NCI-H146 (cell line): ENCODE measurements at places on chromosomes 13 and 19.

DNA sequence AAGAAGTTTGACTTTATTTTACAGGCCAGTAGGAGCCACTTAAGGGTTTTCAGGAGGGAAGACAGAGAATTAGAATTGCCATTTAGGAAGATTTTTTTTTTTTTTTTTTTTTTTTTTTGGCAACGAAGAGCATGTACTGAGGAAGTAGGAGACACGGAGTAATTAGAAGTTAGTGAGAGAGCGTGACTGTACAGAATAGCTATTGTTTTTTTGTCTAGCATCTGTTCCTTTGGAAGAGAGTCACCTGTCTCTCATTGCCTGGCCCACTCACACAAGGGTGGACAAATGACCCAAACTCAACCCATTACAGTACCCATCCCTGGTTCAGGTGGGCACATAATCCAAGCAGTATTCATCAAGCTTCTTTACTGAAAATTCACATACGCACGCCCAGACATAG lies 166.7 kb downstream of the LACC1 start:
- no peak for DNase-seq

DNA sequence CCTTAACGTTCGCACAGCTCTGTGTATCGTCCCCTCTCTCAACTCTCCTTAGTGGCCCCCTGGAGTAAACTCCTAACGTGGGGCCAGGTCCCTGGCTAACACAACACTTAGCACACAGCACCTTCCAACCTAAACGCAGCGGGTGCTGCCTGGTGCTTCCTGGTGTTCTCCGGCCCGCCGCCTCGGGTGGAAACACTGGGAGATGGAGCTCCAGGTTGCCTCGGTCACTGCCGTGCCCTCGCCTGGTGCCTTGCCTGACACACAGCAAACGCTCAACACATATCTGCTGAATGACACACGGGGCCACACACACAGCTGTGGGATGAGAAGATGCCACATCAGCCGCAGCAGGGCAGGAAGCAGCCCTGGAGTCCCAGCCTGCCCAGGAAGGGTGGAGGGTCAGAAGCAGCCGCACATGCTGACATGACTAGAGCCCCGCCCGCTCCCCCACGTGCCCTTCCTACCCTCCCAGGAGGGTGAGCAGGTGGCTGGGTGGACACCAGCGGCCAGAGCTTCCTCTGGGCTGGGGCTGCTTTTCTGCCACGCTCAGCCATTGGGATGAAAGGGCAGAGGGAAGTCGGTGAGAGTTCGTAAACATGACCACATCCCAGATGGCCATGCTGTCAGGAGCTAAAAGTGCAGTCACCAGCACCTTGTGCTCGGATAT lies 6.6 kb downstream of the PEPD start:
- DNase-seq: no peak

DNA sequence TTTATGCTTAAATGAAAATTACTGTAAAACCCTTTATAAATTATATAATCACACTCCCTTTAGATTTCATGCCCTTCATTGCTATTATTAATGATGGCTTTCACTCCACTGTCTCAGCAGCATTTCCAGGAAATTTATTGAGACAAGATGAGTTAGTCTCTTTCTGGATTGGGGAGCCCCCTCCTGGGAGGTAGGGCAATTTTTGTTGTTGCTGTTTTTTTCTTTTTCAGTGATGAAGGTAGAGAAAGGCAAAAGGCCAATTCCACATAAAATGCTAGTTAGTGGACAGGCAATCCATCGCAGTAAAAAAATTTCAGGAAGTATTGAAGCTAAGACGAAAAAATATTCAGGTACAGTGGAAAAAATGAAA lies 80.2 kb downstream of the TEX26 start:
- no peak for DNase-seq

DNA sequence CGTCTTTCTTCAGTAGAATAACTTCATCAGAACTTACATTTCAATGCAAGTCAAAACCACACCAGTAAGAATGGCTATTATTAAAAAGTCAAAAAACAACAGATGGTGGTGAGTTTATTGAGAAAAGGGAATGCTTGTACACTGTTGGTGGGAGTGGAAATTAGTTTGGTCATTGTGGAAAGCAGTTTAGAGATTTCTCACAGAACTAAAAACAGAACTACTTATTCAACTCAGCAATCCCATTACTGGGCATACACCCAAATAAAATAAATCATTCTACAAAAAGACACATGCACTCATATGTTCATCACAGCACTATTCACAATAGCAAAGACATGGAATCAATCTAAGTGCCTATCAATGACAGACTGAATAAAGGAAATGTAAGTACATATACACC lies 231.2 kb downstream of the NHLRC3 start:
- no peak for DNase-seq

GRCh38 chr13:83332751-83333150 lies 549.5 kb downstream of the SLITRK1 start:
- DNase-seq: no peak

GRCh38 chr13:27854606-27855005 lies 62.3 kb downstream of the GSX1 start:
- DNase-seq: no peak

GRCh38 chr13:28568286-28568685 lies 73.4 kb upstream of the FLT1 start:
- DNase-seq: no peak

DNA sequence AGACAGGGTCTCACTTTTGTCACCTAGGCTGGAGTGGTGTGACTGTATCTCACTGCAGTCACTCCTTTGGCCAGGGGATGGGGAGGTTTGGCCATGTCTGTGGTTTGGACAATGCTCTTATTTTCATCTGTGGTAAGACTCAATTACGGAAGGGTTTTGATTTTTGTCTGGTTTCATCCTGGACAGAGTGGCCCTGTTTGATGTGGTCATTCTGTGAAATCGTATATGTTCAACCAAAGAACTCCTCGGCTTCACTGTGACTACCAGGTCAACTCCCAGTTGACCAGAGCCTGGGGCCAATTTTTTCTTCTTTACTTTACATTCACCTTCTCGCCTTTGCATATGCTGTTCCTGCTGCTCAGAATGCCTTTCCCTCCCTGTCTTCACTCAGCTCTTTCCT lies 6.8 kb upstream of the CCDC124 start:
- no peak for DNase-seq

GRCh38 chr13:22076658-22077057 lies 405.8 kb downstream of the FGF9 start:
- DNase-seq: no peak

DNA sequence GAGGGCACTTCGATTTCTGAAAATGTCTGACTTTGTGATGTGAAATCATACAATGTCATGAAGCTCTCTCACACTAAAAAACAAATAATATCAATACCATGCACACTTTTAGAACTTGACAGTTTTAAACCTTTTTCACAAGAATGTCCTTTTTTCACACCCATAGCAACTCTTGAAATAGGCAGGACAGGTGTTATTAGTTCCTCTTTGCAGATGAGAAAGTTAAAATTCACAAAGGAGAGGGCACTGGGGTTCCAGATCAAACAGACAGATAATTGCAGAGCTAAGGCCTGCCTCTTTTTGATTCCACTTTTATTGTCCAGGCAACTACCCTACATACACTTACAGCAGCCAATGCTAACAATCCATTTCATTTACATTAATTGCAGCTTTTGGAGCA lies 142.8 kb downstream of the KLF12 start:
- peak; percentile 79 for DNase-seq

- DNase-seq: no peak
These were observed 116.1 kb downstream of the USP12 start for GRCh38 chr13:27055526-27055925.

DNA sequence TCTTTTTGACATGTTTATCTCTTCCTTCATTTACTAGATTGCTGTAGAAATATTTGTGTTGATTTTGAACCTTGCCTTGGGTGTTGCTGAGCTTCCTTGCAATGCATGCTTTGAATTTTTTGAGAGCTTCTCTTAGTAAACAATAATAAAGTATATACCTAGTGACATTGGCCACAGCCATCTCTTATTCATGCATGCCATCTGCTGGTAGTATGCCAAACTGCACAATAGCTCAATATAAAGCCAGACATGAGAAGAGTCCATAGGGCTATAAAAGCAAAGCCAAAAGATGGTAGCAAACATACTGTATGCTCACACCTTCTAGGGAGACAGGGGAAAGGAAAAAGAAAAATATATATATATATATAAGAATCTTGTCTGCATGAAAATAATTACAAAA lies 18.9 kb upstream of the ZSCAN5A start:
- peak; percentile 37 for DNase-seq

- no peak for DNase-seq
These were observed 17.4 kb downstream of the PIP5K1C start for GRCh38 chr19:3682741-3683404.

- no peak for DNase-seq
These were observed 1.0 kb downstream of the DIRAS1 start for GRCh38 chr19:2719920-2720776.

GRCh38 chr13:105607426-105607825 lies 928.0 kb downstream of the EFNB2 start:
- no peak for DNase-seq

- DNase-seq: no peak
These were observed 111.4 kb downstream of the STOML3 start for GRCh38 chr13:38879278-38879677.

DNA sequence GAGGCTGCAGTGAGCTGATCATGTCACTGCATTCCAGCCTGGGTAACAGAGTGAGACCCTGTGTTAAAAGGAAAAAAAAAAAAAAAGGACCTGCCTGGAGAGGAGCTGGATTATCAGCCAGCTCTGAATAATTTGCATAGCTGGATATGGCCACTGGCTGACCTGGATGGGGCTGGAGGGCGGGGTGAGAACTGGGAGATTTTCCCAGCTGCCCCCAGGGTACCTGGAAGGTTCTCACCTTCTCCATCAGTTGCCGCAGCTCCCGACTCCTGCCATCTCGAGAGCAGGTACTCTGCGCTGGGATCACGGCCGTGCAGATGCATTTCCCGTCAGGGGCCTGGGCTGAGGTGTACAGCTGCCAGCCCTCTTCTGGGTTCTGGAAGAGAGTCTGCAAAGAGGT lies 25.3 kb downstream of the PIN1 start:
- no peak for DNase-seq

GRCh38 chr19:44725251-44725650 lies 23.3 kb upstream of the BCL3 start:
- no peak for DNase-seq
